ENCODE measurements at places on chromosomes 11 and 22.

- DNase-seq, result no peak
Measured at GRCh38 chr11:32838505-32839274, 9.0 kb downstream of the PRRG4 start.

DNA sequence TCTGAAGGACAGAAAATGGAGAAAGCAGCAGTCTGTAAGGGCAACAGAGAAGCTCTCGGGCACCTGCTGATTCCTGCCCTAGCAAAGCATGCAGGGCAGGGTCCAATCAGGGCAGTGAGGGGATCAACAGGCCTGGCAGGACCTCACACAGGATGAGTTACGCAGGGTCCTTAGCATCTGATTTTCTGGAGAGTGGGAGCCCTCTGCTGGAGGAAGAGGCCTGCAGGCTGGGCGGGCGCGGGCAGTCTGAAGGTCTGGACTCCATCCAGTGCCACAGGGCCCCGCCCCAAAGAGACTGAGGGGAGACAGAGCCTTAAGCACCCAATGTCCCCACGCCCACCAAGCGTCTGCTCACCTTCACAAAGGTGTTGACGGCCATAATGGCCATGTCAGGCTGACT, 28.9 kb downstream of the AP1B1 start:
- DNase-seq, result no peak

DNA sequence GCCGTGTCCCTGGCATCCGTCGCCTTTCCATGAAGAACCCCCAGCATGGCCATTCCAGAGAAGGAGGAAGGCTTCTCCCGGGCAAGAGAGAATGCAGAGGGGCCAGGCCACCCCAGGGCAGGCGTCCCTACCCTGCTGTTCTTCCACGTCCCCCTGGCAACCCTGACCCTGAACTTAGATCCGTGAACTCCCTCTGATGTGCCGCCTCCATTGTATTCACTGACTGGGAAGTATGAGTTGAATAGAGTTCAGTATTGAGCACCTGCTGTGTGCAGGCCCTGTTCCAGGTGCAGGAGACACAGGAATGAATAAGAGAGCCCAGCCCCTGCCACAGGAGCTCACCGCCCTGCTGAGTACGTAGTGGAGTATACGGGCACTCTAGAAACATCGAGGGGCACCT, 29.1 kb upstream of the RELT start:
- DNase-seq, result no peak

- no peak for DNase-seq
Measured at GRCh38 chr11:118618115-118618990, 10.9 kb downstream of the PHLDB1 start.

DNA sequence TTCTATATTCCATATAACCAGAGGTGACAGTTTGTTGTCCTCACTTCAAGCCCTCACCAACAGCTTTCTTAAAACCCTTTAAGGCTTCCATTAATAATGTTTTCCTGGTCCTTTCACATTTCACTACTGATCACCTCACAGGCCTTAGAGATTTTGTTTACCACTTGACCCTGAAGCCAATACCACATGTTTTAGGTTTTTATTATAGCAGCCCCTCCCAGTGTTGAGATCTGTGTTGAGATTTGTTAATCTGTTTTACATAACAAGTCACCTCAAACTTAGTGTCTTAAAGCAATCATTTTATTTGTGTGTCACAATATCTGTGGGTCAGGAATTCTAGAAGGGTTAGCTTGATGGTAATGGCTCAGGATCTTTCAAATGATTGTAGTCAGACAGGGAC, 49.9 kb downstream of the FAR1 start:
- DNase-seq, result no peak

- DNase-seq, result no peak
Measured at GRCh38 chr11:65489035-65489705, 9.7 kb upstream of the MALAT1 start.

DNA sequence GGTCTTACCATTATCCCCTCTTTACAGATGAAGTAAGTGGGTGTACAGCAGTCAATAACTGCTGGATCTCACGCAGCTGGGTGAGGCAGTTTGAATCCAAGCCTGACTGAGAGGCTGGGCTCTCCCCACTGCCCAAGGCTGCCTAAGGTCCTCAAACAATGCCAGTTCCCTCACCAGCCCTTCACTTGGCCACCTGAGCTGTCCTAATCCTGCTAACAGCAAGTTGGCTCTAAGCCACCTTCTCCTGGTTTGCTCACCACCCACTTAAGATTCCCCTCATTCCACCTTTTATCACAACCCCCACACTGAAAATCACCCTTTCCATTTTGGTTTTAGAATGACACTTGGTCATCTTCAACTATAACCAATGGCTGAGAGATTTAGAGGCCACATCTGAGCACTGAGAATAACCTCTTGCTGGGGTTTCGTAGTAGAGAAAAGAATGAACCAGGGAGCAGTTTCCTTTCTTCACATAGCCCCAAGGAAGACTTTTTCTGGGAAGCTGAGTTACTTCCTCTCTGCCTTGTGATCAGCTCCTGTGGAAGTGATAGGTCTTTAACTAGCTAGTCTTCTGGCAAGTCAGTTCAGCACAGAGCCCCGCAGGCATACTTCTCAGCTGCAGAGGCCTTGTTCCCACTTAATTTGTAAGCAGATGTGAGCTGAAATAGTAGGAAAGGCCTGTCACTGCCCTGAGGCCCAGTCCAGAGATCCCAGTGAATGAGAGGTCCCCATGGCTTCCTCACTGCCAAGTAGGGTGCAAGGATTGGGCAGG, 57.8 kb upstream of the TTC12 start:
- DNase-seq, result no peak

GRCh38 chr11:83257761-83258168, 28.4 kb downstream of the CCDC90B start:
- no peak for DNase-seq

GRCh38 chr11:71519546-71519945, 7.5 kb upstream of the KRTAP5-7 start:
- no peak for DNase-seq

- no peak for DNase-seq
Measured at GRCh38 chr11:78338138-78338537, 79.5 kb downstream of the GAB2 start.

DNA sequence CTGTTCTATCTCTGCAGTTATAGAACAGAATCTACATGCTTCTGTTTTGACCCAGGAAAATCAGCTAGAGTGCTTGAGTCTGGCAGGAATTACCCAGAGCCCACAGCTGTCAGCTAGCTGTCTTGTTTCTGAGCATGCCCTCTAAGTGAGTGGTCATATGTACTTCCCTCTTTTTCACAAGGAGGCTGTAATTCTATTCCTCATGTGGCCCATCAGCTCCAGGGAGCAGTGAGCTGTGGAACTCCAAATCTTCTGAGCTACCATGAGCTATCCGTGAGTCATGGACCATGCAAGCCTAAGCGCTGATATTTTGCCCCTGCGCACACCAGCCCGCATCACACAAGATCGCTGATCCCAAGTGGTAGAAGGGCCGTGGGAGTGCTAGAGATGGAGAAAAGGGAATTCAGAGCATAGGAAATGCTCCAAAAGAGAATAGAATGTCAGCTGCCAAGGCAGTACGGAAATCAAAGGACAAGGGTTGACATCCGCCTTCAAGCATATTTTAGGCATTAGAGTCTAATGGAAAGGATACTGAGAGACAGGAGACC, 5.4 kb downstream of the FJX1 start:
- DNase-seq, result no peak

GRCh38 chr11:118928870-118929500, 3.3 kb upstream of the BCL9L start:
- DNase-seq, result no peak

GRCh38 chr11:79931692-79932091, 490.9 kb upstream of the TENM4 start:
- DNase-seq, result no peak

DNA sequence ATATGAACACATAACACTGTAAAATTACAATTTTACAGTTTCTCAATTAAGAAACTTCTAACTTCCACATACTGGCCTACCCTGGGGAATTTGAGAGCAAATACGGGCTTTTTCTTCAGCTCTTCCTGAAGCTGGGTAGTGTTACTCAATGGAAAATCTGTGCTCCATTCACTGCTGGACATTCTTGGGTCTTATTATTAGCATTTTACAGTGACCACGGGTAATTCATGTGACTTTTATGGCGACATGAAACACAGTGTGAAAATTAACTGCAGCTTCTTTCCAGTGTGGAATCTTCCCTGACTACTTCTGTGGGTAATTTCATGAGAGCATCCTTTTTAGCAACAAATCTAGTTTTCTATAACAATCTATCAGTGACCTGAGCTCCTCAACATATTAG, 423.7 kb upstream of the ANO5 start:
- DNase-seq, result no peak

DNA sequence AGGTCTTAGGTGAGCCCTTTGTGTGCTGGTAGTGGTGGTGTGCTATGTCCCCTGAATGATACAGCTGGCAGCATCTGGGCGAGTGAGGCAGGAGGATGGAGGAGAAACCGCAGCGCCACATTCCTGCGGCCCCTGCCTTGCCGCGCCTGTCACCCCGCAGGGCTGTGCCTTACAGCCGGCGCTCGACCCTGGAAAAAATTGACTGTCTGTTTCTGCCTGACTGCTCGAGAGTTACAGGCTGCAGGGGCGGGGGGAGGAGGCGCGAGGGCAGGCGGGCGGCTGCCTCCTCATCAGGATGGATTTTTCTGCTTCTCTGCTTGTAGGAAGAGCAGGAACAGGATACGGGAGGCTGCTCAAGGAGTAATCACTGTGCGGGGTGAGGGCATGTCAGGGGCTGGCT, 443.4 kb downstream of the MIAT start:
- DNase-seq, result no peak

DNA sequence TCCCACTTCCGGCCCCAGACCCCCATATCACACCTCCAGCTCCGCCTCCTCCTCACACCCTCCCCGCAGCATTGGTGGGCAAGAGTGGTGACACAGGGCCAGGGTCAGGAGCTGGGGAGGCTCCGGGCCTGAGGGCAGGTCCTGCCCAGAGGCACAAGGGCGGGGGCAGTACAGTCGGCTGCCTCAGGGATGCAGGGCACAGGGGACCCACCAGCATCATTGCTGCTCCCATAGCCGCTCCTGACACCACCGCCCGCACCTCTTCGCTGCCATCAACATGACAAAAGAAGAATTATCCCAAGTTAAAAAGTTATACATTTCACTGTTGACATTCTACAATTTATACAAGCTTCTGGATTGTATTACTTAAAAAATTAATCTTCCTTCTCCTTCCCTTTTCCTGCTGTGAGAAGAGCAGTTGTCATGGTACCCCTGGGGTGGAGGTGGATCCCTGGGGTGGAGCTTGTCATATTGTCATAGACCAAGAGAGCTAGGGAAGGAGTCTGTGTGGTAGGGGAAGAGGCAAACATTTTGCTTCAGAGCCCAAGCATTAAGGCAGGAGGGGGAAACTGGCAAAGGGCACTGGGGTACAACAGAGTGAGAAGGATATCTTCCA, 4.1 kb downstream of the SBF2 start:
- DNase-seq, result no peak

GRCh38 chr11:120041625-120042024, 96.3 kb downstream of the TRIM29 start:
- no peak for DNase-seq

DNA sequence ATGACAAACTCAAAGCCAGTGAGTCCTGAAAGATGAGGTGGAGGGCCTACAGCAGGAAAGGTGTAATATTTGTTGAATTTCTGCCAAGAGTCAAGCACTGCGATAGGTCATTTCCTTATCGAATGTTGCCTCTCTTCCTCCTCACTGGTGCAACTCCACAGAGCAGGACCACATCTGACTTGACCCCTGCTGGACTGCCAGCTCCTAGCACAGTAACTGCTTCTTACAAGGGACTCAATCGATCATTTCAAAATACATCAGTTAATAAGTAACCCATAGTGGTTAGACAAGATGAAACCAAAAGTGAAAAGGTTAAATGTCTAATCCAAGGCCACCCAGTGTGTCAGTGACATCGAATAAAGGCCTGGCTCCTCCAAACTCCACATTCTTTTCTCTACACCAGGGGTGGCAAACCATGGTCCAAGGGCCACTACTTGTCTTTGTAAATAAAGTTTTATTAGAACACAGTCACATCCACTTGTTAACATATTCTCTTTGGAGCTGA, 98.5 kb upstream of the CSNK2A3 start:
- no peak for DNase-seq

DNA sequence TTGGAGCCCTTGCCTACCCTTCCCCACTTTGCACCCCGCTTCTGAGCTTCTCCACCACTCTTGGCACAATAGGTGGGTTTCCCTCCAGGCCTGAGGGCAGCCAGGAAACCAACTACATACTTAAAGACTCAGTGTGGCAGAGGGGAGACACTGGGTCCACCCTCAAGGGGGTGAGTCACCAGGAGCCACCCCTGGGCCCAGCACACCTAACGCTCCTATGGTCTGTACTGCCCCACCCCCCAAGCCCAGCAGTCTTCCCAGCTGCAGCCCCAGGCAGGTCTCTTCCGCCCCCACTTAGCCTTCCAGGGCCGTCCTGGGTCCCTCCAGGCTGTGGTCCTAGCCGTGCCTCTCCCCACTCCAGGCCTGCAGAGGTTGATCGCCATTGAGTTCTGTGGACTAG, 3.2 kb upstream of the TMPRSS13 start:
- no peak for DNase-seq

GRCh38 chr11:2665526-2666400, 34.0 kb downstream of the KCNQ1OT1 start:
- DNase-seq, result no peak

GRCh38 chr11:90192869-90193582, 29.8 kb downstream of the CHORDC1 start:
- no peak for DNase-seq

DNA sequence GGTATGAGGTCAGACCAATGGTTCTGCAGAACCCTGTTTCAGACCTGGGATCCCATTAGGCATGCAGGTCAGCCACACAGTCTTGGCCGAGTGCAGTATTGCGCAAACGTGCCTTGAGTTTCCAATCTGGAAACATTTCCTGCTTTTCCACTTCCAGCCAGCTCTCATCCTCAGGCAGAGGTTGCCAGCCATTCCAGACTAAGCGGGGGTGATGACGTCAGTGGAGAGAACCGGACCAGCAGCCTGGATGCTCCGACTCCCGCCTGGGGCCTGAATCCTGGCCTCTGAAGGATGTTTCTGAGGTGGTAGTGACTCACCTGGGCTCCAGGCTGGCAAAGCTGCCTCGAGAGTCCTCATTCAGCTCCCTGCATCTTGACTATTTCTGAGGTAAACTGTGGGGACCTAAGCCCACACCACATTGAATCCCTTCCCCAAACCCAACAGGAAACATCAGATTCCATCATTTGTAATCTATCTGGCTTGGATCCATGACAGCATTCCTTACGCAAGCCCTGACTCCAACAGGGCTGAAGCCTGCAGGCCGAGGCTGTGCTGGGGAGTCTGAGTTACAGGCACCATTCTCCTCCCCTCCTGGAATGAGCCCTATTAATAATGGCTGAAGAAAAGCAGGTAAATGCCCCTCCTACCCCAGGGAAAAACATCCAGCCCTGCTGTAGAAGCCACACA, 83.0 kb downstream of the ABTB2 start:
- DNase-seq, result no peak

DNA sequence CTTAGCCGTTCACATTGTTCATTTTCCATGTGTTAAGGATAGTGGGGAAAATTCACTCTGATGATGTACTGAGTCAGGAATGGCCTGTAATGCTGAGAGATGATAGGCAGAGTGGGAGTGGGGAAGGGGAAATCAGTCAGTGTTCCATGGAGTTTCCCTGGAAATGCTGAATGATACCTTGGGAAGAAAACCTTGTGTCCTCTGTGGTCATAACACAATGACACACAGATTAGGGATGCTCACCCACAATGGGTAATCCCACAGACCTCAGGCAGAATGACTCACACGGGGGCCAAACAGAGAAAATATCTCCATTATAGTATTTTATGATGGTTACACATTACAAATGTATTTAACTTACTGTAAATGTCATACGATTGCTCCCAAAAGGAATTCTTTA, 118.0 kb downstream of the SNX19 start:
- DNase-seq, result no peak

- DNase-seq, result no peak
Measured at GRCh38 chr11:120819437-120820365, 204.2 kb upstream of the TBCEL start.

GRCh38 chr22:20533095-20533878, 25.9 kb downstream of the MED15 start:
- no peak for DNase-seq
